ENCODE measurements at places on chromosomes 12 and 14. TPM values are rescaled to one million over a fixed set of nuclear protein-coding genes. Genes with fewer than 3 reads are reported as not detected.

Gene DCP1B
- 13.7 TPM for total RNA-seq

Gene RNASE4
- 13.8 TPM for total RNA-seq

Gene SLC25A47
- total RNA-seq, result not detected

Gene STXBP6
- total RNA-seq, result 42.9 TPM

DNA sequence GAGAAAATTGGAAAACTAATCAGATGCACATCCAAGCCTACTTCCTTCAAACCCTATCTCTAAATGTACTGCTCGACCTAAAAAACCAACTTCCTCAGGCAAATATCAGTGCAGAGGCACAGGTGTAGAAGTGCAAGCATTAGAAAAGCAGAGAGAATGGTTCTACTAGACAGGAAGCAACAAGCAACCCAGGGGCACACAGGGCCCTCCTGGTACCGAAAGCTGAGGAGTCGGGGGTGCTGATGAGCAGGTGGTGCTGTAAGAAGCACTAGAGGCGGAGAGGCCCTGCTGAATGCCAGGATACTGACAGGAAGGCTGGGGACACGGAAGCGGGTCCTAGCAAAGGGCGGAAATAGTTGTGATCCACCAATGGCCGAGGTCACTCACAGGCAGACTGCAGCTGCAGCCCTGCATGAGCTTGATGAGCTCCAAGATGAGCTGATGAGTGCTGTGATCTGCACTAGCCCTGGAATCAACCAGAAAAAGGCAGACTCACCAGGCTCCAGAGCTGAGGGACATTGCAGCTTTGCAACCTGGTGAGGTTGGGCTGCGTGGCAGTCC is 85.9 kb downstream of the TTC7B start:
- no peak for DNase-seq
- no peaks in the 10 kb centered on the region for H3K27me3 ChIP-seq
- no peak overlapping the region for H3K4me3 ChIP-seq
- H3K4me1 ChIP-seq, result peaks cover 28% of the 10 kb centered on the region
- H3K36me3 ChIP-seq, result peaks cover 7% of the 10 kb centered on the region

DNA sequence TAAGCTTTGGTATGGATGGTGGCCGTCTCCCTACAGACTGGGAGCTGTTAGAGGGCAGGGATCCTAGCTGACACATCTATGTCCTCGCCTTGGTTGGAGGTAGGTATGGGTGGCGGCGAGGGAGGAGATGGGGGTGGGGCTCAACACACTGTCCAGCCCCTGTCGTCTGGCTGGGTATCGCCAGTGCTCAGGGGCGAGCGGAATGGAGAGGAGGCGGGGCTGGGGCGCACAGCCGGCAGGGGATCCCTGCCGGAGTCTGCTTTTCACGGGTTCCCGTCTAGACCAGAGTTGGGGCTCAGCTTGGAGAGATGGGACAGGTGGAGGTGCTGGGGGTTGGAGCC is 16.1 kb downstream of the TAMALIN start:
- H3K4me1 ChIP-seq, result peaks cover 41% of the 10 kb centered on the region
- peak overlapping the region; percentile 60 for H3K4me3 ChIP-seq
- no peak for DNase-seq
- peaks cover 10% of the 10 kb centered on the region for H3K27me3 ChIP-seq
- no peaks in the 10 kb centered on the region for H3K36me3 ChIP-seq

DNA sequence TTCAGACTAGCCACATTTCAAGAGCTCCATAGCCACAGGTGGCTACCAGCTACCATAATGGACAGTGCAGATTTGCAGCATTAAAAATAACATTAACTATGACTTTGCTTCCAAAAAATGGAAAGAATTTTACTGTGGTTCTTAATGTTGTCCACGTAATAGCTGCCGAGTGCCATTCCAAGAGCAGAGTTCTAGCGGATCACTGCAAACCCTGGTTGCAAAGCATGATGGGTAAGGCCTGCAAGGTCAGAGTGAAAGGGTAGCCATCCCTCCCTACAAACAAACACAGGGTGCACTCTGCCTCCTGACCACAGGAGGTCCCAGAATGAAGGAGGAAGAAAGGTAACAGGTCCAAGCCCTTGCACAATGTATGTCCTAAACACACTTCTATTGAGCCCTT is 157.6 kb downstream of the DPF3 start:
- H3K27ac ChIP-seq, result no peak overlapping the region
- no peaks in the 10 kb centered on the region for H3K27me3 ChIP-seq
- peaks cover 38% of the 10 kb centered on the region for H3K4me1 ChIP-seq

DNA sequence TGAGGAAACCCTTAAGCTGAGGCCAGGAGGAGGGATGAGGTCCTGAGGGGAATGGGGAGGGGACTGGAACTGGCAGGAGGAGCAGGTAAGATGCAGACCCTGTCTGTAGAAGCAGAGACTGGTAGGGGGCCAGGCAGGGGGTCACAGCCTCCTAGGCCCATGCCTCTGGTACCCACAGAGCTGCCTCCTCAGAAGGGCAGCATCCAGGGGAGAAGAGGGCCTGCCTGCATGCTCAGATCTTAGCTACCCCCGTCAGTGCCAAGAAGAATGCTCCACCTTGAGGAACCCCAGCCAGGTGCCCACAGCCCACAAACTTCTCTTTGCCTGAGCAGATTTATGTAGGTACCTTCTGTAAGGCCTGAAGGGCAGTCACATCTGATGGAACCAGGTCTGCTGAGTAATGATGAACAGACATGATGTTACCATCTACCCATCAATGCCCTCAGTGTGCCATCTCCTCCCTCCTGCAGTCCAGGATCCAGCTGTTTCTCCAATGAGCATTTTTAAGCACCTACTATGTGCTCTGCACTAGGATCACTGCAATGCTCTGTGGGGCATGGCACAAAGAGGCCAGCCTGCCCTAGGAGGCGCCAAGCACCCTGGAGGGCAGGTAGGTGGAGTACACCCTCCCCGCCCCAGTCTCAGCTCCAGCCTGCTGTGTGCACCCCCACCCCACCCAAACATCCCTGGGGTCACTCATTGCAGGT is 24.8 kb upstream of the ZFP36L1 start:
- DNase-seq, result no peak
- H3K4me1 ChIP-seq, result peaks cover 46% of the 10 kb centered on the region
- no peak overlapping the region for H3K27ac ChIP-seq
- H3K36me3 ChIP-seq, result no peaks in the 10 kb centered on the region

Measured in spinal cord (tissue), 10 donors.